ENCODE measurements at places on chromosomes 1 and 21.
A peak's percentile ranks its signal among the peaks of the same experiment; 100 is the strongest.

DNA sequence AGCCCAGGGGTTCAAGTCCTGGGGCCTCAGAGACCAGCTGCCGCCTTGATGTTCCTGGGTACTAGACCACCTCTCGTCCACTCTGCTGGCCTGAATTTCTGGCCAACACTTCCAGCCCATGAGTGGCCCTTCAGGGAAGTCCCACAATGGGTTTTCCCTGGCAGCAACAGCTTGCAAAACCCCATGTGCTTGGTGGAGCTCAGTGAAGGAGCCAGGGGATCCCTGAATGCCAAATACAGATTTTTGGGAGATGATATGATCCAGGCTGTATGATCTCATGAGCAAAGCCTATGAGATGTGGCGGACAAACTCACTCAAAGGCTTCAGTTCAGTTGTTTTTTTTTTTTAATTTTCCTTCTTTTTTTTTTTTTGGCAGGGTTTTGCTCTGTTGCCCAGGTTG, 9.6 kb upstream of the RASSF5 start:
- DNase-seq = no peak

DNA sequence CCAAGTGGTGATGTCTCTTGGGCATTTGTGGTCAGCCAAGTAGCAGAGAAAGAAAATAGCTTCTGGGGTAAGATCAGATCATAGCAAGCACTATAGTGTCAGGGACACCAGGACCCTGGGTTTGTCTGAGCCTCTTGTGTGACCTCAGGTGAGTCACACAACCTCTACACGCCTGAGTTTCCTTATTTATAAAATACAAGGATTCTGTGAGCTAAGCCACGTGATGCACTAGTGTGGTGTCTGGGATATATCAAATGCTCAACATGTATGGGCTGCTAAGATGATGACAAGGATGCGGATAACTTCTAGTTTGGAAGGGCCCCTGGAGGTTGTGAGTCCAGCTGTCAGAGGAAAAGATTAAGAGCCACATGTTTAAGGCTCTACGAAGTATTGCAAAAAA, 24.5 kb upstream of the ZNF436 start:
- DNase-seq = no peak

- DNase-seq = no peak
These were observed 96.3 kb downstream of the BCAR3 start for GRCh38 chr1:93585059-93585966.

GRCh38 chr1:150621497-150622302, 7.7 kb downstream of the ENSA start:
- DNase-seq = no peak

GRCh38 chr1:28642056-28642846, 616 bp downstream of the TAF12 start:
- no peak for DNase-seq

GRCh38 chr1:47870480-47870879, 126.7 kb downstream of the TRABD2B start:
- DNase-seq = no peak

DNA sequence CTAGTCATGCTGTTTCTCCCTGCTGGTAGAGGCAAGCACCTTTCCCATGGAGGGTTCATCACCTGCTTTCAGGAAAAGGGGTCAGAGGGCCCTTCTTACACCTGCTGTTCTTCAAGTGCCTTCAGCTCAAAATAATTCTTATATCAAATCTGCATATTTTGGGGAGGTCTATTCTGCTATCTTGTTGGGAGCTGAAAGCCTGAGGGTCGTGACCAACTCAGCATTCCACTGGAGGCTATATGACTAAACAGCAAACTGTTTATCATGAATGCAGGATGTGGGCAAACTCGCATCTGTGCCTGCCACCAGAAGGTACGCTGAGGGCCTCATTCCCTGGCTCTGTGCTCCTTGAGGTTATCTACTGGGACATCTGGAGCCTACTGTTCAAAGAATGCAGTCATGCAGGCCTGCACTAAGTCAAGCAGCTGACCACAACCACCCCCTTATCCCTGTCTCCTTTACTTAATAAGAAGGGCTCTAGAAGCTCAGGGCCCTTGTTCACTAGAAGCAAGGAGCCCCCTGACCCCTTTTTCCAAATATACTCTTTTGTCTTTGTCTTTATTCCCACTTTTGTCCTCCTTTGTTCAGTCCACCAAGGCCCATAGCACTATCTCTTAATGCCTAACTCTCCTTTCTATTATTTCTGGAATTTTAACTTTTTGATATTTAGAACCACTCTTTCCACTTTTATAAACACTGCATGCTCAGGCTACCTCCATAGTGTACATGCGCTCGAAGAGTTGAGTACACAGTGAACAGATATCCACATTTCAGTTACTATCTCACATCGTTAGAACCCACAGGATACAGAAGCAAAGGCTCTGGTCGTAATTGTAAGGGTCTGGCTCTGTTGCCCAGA, 4.5 kb upstream of the TRIM17 start:
- no peak for DNase-seq

DNA sequence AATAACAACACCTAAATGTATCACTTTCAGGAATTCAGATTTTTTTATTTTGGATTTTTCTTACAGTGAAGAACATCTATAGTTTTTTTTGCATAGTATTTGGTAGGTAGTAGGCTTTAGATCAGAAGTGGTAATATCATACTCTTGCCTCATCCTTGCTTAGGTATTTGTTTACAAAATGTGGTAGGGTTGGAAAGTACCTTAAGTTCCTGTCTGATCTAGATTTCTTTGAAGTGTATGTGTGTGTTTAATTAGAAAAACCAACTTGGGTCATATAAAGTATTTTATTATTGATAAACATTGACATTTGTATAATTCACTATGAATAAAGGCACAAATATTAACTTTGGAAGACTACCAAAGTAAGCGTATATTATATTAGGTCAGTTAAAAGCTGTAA, 85.3 kb upstream of the GPR88 start:
- DNase-seq = no peak

- no peak for DNase-seq
These were observed 56.9 kb downstream of the TP53BP2 start for GRCh38 chr1:223788746-223789415.

DNA sequence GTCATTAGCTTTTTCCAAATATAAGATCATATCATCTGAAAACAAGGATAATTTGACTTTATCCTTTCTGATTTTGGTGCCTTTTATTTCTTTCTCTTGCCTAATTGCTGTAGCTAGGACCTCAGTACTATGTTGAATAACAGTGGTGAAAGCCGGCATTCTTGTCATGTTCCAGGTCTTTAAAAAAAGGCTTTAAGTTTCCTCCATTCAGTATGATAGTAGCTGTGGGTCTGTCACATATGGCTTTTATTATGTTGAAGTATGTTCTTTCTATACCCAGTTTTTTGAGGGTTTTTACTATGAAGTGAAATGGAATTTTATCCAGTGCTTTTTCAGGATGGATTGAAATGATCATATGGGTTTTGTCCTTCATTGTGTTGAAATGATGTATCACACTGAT, 115.8 kb downstream of the DUSP10 start:
- no peak for DNase-seq

DNA sequence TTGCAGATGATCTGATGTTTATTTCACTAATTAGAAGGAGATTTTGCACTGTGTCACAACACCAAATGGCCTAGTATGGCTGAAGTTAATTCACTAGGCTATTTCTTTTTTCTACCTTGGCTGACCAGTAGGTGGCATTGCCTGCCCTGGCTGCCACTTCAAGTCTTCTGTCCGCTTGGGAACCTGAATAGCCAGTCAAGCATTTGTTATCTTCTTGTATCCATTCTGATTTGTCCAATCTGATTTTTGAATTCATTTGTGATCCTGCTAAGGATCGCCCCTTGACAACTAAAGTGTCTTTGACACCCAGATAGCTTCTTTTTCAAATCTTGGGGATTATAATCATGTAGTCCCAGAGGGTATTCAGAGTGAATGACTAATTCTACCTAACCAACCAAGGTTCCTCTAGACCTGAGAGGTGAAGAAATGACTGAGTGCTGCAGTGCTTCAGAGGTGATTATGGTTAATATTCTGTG, 99.4 kb downstream of the GIPC2 start:
- DNase-seq = peak; percentile 15

DNA sequence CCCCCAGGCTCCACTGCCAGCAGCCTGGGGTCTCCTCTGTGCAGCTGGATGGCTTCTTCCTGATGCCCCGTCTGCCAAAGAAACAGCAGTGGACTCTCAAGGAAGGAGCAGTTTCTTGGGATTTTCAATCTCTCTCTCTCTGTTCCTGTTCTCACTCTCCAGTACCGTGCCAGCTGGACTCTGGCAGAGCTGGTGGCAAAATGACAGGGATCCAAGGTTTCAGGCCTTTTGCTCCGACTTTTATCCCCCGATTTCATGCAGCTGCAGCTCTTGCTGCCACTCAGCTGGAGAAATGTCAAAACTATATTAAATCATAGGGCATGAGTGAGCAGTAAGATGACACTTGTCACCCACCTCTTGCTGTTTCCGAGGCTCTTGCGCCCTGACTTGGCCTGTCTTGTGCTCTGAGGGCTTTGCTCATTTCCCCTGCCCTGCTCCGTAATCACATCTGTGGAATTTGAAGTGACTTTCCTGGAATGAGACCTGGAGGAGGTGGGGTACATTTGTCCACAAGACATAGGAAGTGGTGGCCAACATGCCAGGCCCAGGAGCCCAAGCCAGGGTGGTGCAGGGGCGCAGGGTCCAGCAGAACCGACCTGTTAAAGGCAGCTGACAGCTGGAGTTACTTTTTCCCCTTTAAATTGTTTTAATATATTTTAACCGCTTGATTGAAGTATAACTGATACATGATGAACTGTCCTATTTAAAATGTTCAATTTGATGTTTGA, 576.2 kb downstream of the PTPRU start:
- DNase-seq = no peak

- DNase-seq = no peak
These were observed 24.5 kb downstream of the EEIG2 start for GRCh38 chr1:108584428-108584856.

- no peak for DNase-seq
These were observed 108.8 kb upstream of the ARTN start for GRCh38 chr1:43824795-43825194.

DNA sequence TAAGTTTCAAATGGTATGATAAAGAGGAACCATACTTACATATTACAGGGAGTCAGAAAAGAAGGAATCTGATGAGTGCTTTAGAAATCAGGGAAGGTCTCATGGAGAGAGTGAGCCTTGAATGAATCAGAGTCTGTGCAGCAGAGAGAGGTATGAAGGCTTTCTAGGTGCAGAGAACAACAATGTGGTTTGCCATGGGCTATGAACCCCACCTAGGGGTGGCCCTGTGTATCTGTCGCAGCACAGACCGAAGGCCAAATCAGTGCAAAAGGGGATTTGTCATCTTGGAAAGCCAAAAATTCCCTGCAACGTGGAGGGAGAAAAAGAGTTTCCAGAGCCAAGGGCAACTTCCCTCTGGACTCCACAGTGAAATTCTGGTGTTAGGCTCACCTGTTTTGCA, 3.5 kb downstream of the PAPPA2 start:
- DNase-seq = no peak

- no peak for DNase-seq
These were observed 34.7 kb downstream of the VN1R5 start for GRCh38 chr1:247290576-247290975.

- DNase-seq = no peak
These were observed 121.5 kb downstream of the SIM2 start for GRCh38 chr21:36820176-36821031.

GRCh38 chr1:54580856-54581550, 33.0 kb downstream of the ACOT11 start:
- DNase-seq = no peak

- no peak for DNase-seq
These were observed 15.9 kb downstream of the KIAA1614 start for GRCh38 chr1:180928331-180929230.

DNA sequence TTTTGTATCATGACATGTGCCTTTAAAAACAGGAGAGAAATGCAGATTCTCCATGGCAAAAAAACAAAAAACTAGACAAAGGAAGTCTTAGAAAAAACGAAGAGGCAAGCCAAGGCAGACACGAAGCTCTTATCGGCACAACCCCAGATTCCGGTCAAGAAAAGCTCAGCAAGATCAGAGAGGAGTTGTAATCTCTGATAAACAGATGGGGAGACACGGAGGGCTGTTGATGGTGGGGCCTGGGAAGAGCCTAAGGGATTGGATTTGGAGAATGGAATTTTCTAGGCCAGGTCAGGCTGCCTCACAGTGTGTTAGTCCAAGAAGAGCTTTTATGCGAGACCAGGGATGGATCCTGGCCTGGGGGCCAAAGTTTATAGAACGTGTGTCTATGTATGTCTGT, 96.2 kb upstream of the AKT3 start:
- DNase-seq = no peak

Data from frontal cortex (tissue), 4 donors.